Colonic mucosa (tissue), 4 donors: ENCODE measurements at places on chromosomes 6 and 20.

GRCh38 chr20:44324343-44324742, 12.5 kb upstream of the R3HDML start:
- H3K27me3 ChIP-seq = no peaks in the 10 kb centered on the region
- H3K36me3 ChIP-seq = no peaks in the 10 kb centered on the region
- H3K4me1 ChIP-seq = peaks cover 4% of the 10 kb centered on the region

GRCh38 chr20:32510601-32511357, 74.4 kb downstream of the NOL4L start:
- H3K4me1 ChIP-seq = no peaks in the 10 kb centered on the region
- no peaks in the 10 kb centered on the region for H3K36me3 ChIP-seq
- no peak overlapping the region for H3K4me3 ChIP-seq
- H3K27ac ChIP-seq = no peak overlapping the region

- no peaks in the 10 kb centered on the region for H3K4me1 ChIP-seq
- H3K27ac ChIP-seq = no peak overlapping the region
- H3K4me3 ChIP-seq = no peak overlapping the region
- no peaks in the 10 kb centered on the region for H3K36me3 ChIP-seq
- no peaks in the 10 kb centered on the region for H3K27me3 ChIP-seq
- no peak for DNase-seq
These were observed 791.1 kb downstream of the MAFB start for GRCh38 chr20:39897781-39898466.

- H3K27me3 ChIP-seq = no peaks in the 10 kb centered on the region
- H3K4me3 ChIP-seq = no peak overlapping the region
- no peak overlapping the region for H3K27ac ChIP-seq
- no peaks in the 10 kb centered on the region for H3K36me3 ChIP-seq
- no peak for DNase-seq
- no peaks in the 10 kb centered on the region for H3K4me1 ChIP-seq
These were observed 359.3 kb upstream of the PLCB4 start for GRCh38 chr20:8709627-8710026.

GRCh38 chr6:22596011-22596410, 26.6 kb downstream of the HDGFL1 start:
- H3K27me3 ChIP-seq = no peaks in the 10 kb centered on the region
- no peaks in the 10 kb centered on the region for H3K4me1 ChIP-seq
- no peak for DNase-seq
- no peak overlapping the region for H3K4me3 ChIP-seq

DNA sequence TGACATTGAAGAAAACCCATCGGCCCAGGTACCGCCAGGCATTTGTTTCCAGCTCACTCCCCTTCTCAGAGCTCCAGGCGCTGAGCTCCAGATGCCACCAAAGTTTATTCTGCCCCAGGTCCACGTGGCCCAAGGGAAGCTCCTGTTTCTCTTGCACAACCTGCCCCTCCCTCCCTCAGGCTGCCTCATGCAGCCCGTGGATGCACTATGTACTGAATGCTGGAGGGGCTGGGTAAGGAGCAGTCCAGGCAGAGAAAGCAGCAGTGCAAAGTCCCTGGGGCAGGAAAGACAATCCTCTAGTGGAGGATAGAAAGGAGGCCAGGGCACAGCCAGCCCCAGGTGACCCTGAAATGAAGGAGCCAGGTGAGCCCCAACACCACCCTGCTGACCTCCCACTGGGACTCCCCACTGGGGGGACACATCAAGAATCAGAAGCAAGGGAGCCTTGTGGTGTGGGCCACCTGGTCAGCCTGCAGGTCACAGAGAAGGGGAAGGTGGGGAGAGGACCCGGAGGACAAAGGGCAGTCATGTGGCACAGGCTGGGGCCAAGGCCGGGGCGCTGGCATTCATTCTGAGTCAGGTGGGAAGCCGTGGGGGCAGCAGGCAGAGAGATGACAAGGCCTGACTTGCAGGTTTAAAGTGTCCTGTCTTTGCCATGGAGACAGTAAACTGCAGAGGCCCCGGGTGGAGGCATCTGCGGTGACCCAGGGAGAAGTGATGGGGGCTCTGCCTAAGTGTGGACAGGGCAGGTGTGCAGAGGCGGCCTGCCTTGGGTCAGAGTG, 230.1 kb downstream of the PREX1 start:
- H3K27ac ChIP-seq = no peak overlapping the region
- H3K4me1 ChIP-seq = peaks cover 6% of the 10 kb centered on the region
- no peak overlapping the region for H3K4me3 ChIP-seq

DNA sequence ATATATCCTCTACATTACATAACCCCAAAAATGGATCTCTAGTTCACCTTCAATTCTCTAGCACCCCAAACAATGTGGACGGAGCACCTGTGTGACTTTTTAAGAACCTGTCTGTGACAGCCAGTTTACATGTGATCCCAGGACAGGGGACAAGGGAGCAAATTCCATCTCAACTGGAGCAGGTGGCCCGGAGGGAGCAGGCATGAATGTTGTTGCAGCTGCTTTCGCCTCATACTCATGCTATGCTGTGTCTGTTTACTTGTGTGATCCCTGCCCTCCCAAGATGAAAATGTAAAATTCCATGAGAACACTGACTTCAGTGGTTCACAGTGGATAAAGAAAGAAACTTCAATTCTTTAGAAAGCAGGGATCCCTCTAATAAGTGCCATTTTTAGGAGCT, 600.3 kb downstream of the CDH26 start:
- no peak overlapping the region for H3K4me3 ChIP-seq
- no peak overlapping the region for H3K27ac ChIP-seq
- no peaks in the 10 kb centered on the region for H3K36me3 ChIP-seq
- no peak for DNase-seq
